K562 (cell line): ENCODE measurements at places on chromosomes 3 and 15.

- no peak for DNase-seq
These were observed 92.8 kb downstream of the MAGI1 start for GRCh38 chr3:65945953-65946352.

DNA sequence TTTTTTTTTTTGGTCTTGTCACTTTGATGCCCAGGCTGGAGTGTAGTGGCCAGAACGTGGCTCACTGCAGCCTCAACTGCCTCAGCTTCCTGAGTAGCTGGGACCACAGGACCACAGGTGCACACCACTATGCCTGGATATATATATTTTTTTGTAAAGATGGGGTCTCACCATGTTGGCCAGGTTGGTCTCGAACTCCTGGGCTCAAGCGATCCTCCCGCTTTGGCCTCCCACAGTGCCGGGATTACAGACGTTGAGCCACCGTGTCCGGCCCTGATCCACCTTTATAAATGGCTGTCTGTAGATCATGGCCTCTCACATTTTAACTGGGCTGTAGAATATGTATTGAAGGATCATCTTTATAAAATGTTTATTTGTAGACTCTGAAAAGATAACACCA lies 1.9 kb upstream of the EIF3J start:
- DNase-seq, result no peak

DNA sequence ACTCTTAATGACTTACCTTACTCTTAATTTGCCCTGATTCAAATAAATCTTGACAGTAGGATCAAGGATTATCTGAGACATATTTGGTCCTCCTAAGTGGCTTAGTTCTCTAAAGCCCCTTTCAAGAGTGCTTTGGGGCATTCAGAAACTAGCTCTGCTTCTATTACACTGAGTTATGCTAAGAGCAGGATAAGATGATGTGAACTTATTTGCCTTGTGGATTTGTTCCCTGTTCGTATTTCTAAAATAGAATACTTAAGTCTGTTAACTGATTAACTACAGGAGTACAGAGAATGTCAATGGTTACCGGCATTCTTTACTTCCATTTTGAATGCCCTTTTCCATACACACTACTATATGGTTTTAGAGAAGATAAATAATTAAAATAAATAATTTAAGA lies 14.8 kb upstream of the FRMD4B start:
- no peak for DNase-seq

DNA sequence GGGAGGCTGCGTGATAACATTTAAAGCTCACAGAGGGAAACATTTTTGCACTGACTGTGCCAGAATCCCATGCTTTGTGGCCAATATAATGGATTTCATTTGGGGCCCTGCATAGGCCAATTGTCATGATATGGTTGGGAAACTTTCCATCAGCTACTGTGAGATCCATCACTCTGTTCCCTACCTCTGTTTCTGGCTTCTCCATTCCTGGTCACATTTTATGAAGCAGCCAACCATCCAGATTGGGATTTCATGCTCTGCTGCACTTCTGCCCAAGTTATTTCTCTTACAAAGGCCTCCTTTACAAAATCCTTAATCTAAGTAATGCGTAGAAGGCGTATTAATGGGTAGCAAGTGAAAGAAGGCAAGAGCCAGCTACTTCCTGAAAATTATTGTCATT lies 221.1 kb downstream of the LRTM1 start:
- no peak for DNase-seq

GRCh38 chr3:168085491-168086119 lies 10.1 kb downstream of the GOLIM4 start:
- DNase-seq, result no peak

DNA sequence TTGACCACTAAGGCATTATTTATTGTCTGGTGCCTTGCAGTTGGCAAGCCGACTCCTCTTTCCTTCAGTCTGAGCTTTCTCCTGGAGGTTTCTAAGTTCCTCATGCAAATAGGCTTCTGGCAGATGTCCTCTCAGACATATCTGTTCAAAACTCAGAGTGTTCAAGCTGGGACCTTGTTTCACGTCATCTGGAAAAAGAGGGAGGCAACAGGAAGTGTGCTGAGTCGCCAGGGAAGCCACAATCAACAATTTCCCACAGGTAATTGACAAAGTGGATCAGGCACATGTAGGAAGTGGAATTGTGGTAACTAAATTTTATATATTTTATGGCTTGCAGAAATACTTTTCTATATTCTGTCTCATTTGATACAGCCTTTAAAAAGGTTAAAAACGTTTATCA lies 14.6 kb downstream of the SCG5 start:
- no peak for DNase-seq
